Inflammatory macrophage treated with lipopolysaccharide for 1 hour (primary cell): ENCODE measurements at places on chromosomes 16 and 17.

GRCh38 chr17:75908201-75908600, 3.5 kb upstream of the MRPL38 start:
- no peak for DNase-seq

- no peak for DNase-seq
Observed at GRCh38 chr17:67773246-67773645, 52.1 kb upstream of the BPTF start.

GRCh38 chr16:84052071-84052622, 9.6 kb upstream of the SLC38A8 start:
- DNase-seq = no peak

DNA sequence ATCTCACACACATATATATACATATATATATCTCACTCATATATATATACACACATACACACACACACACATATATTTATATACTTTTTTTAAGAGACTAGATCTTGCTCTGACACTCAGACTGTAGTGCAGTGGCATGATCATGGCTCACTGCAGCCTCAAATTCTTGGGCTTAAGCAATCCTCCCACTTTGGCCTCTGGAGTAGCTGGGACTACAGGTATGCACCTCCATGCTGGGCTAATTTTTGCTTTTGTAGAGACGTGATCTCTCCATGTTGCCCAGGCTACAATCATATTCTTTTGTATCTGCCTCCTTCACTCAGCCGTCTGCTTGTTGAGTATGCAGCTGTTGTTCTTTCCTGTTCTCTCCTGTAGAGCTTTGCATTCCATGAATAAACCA, 60.6 kb downstream of the HS3ST3B1 start:
- DNase-seq = no peak

- DNase-seq = peak; percentile 19
Observed at GRCh38 chr17:58156839-58157803, 8.9 kb downstream of the OR4D1 start.

DNA sequence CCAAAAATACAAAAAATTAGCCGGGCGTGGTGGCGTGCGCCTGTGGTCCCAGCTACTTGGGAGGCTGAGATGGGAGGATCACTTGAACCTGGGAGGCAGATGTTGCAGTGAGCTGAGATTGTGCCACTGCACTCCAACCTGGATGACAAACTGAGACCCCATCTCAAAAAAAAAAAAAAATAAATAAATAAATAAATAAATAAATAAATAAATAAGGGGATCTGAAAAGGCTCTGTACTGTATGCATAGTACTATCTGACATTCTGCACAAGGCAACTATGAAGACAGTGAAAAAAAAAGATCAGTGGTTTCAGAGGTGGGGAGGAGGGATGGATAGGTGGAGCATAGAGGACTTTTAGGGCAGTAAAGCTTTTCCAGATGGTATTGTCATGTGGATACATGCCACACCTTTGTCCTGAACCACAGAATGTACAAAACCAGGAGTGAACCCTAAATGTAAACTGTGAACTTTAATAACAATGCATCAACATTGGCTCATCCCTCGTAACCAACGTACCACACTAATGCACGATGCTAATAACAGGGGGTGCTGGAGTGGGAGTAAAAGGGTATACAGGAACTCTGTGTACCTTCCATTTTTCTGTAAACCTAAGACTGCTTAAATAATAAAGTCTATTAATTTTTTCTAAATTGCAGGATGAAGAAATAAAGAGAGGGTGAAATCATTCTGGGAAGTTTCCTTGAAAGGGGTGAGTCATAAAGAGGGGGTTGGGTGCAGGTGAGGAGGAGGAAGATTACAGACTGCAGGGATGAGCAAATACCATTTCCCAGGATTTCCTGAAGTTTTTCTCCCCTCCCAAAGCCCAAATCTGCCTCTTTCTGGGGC, 155.8 kb upstream of the SDK2 start:
- no peak for DNase-seq

DNA sequence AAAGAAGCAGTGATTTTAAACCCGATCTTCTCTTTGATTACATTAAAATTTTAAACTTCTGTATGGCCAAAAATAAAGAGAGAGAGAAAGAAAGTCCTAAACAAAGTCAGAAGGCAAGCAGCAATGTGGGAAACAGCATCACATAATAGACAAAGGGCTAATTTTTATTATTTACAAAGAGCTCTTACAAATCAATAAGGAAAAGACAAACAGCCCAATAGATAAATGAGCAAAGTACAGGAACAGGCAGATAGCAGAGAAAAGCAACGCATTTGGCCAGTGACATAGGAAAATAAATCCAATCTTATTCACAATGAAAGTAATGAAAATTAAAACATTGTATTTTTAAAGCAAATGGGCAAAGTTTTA, 93.1 kb downstream of the SALL1 start:
- no peak for DNase-seq

DNA sequence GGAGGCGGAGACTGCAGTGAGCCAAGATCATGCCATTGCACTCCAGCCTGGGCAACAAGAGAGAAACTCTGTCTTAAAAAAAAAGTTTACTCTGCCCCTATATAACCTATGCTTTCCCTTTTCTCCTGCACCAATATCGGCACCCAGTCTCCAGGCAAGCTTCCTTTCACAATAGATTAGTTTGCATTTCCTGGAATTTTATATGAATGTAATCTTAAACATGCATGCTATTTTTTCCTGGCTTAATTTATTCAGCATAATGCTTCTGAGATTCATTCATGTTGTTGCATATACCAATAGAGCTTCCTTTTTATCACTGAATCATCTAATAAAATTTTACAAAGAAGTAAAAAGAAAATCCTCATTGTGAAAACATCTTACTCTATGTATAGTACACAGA, 59.4 kb downstream of the USP32 start:
- DNase-seq = no peak

DNA sequence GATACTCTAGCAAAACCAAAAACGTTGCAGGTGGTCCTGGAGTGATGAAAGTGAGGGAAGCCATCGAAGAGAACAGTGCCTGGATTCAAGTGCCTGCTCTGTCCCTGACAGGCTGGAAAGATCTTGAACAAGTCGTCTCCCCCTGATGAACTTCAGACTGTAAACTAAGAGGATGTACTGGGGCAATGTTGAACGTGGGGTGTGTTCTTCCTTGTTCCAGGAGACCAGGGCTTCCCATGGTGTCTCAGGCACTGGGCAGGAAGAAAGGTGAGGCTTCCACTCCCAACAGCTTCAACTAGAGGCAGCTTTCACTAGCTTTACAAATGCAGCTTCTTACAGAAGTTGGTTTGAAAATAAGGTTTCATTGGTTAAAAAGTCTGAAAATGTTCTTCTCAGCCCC, 21.4 kb upstream of the NF1 start:
- DNase-seq = no peak

- no peak for DNase-seq
Observed at GRCh38 chr17:74485022-74485743, 18.7 kb downstream of the CD300A start.

GRCh38 chr17:4596636-4597380, 12.5 kb downstream of the SMTNL2 start:
- DNase-seq = no peak

- no peak for DNase-seq
Observed at GRCh38 chr17:71033336-71033735, 864.0 kb downstream of the KCNJ2 start.

GRCh38 chr17:31533546-31534155, 142.2 kb downstream of the RAB11FIP4 start:
- peak; percentile 79 for DNase-seq

DNA sequence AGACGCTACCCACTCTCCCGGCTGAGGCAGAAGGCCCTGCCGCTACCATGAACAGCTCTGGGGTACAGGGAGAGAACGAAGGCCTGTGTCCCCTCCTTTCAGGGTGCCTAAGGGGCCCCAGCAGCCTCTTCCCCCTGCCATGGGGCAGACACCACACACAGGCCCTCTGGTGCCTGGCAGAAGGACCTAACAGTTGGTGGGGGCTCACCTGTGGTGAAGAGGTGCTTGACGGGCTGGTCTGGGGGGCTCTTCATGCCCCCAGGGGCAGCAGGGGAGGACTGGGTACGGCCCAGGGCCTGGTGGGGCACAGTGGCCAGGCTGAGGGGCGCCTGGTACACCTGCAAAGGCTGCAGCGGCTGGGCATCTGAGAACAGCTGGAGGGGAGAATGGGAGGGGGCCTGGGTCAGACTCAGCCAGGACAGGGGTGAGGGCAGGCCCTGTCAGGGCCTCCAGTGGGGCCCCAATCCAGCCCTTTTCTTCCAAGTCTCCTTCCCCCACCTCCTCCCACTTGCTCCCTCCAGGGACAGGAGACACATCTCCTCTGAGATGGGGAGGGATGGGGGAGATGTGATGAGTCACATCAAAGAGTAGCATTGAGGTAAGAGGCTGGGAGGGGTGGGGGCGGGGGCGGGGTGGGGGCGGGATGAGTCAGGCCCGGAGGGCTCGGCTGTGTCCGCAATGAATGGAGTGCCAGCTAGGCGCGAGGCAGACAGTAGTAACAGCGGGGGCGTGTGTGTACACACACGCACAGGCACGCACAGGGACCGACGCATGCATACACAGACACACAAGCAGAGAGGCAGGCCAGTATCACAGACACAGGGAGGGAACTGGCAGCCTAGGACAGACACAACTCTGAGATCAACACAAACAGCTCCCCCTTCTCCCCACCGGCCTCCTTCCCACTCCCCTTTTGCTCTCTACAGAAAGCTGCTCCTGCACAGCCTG, 16.1 kb downstream of the G6PC3 start:
- peak; percentile 24 for DNase-seq

DNA sequence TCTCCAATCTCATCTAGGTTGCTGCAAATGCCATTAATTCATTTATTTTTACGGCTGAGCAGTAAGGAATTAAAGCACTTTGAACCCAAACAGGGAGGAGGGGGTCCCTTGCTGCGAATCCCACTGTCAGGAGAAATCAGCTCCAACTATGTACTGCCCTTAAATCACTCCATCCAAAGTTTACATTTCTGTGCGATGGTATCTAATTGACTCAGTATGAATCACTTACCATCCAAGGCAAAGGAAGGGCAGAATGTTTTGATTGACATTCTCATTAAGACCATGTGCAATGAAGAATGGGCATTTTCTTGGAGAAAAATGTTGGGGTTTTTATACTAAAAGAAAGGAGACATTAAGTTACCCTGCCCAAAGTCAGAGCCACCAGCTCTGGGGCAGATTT, 47.7 kb upstream of the XYLT1 start:
- DNase-seq = no peak

- DNase-seq = no peak
Observed at GRCh38 chr17:66949501-66949900, 15.0 kb upstream of the CACNG4 start.

GRCh38 chr16:86286991-86287663, 223.2 kb upstream of the FOXF1 start:
- DNase-seq = no peak

DNA sequence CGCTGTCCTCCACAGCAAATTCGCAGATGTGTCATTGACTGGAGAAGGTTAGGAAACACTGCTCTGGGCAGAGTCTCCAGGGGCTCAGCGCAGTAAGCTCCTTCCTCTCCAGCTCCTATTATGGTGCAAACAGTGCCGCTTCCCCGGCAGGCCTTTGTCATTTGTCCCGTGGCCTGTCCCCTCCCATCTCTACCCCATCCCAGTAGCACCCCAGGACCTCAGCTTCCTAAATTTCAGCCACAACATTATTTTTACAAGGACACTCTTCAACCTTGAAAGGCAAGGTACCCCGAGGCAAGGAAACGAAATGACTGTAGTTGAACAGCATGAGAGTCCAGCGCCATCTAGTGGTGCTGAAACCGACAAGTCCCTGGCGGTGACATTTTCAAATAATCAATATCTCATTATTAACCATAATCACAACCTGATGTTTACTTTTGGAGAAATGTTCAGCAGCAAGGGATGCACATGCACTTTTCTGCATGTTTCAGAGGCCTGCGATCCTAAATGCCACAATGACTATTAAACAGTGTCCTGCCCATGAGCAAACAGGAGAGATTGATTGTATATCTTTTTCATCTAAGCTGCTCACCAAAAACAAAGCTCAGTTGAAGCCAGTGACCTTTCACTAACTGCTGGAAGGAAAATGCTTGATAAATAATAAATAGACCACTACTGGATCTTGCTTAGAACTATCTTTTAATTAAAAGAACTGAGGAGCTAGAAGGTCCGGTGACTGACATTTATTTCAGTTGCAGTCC, 16.5 kb downstream of the MRPS23 start:
- DNase-seq = peak; percentile 71

DNA sequence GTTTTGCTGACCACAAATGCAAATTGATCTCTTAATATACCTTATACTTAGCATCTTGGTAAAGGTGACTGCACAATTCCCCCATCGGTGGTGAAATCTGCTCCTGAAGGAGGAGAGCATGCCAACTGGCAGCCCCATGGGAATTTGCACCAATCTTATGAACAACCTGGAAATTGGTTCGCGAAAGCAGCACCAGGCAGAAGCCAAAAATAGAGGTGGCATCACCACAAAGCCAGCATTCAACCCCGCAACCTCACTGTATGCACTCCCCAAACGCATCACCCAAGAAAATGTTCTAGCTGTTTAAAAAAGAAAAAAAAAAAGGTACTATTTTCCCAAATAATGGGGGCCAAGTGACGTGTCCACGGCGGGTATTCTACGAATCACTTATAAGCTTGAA, 213.4 kb downstream of the ZFHX3 start:
- no peak for DNase-seq

GRCh38 chr17:75069783-75070182, 18.0 kb upstream of the SLC16A5 start:
- no peak for DNase-seq
